ENCODE measurements at places on chromosomes 12 and 14. TPM values are rescaled to one million over a fixed set of nuclear protein-coding genes. Genes with fewer than 3 reads are reported as not detected.

The SPTLC2 gene
- 12.4 TPM for total RNA-seq

The CCDC175 gene
- total RNA-seq = not detected

The SIX1 gene
- 0.20 TPM for total RNA-seq

The ACOT6 gene
- not detected for total RNA-seq

The OTOGL gene
- total RNA-seq = 0.15 TPM

The TAS2R46 gene
- total RNA-seq = not detected

The RNASE7 gene
- not detected for total RNA-seq

The P2RX2 gene
- total RNA-seq = not detected

The HCAR2 gene
- not detected for total RNA-seq

The CLEC4D gene
- total RNA-seq = not detected

The GPR162 gene
- 1.0 TPM for total RNA-seq

The PXN gene
- 63.2 TPM for total RNA-seq

The INHBC gene
- not detected for total RNA-seq

The ENDOU gene
- not detected for total RNA-seq

The PTCSC3 gene
- total RNA-seq = not detected

The KRT83 gene
- not detected for total RNA-seq

The SLC10A1 gene
- not detected for total RNA-seq

The C3AR1 gene
- total RNA-seq = 0.25 TPM

The TUBA1C gene
- 150 TPM for total RNA-seq

The CLEC14A gene
- total RNA-seq = 60.1 TPM

The PLBD1 gene
- 5.9 TPM for total RNA-seq

The KITLG gene
- 11.4 TPM for total RNA-seq

The VTI1B gene
- total RNA-seq = 41.9 TPM

The PTPRQ gene
- 0.10 TPM for total RNA-seq

The ASB2 gene
- total RNA-seq = not detected

The MAX gene
- total RNA-seq = 44.8 TPM

The GPR135 gene
- 2.2 TPM for total RNA-seq

The ABCD2 gene
- not detected for total RNA-seq

The CRIP1 gene
- total RNA-seq = 0.64 TPM

The RILPL1 gene
- total RNA-seq = 14.2 TPM

The SIX6 gene
- total RNA-seq = not detected

The OTX2 gene
- not detected for total RNA-seq

The PPP4R3A gene
- 37.9 TPM for total RNA-seq

The HOXC12 gene
- total RNA-seq = not detected

The SIX4 gene
- 4.0 TPM for total RNA-seq

The OR6C2 gene
- not detected for total RNA-seq

The PPP1R1A gene
- 0.54 TPM for total RNA-seq

The RD3L gene
- not detected for total RNA-seq

The TAS2R9 gene
- total RNA-seq = not detected

The NINJ2 gene
- not detected for total RNA-seq

The SERPINA9 gene
- total RNA-seq = not detected

The HIF1A gene
- 403 TPM for total RNA-seq

The ZC3H14 gene
- total RNA-seq = 46.7 TPM

The REP15 gene
- total RNA-seq = 1.2 TPM

The GLIPR1L1 gene
- not detected for total RNA-seq

The DHRS1 gene
- 26.9 TPM for total RNA-seq

The CTSG gene
- total RNA-seq = not detected

The HOXC4 gene
- not detected for total RNA-seq

The DEPDC4 gene
- not detected for total RNA-seq

The EGLN3 gene
- 6.4 TPM for total RNA-seq

The DNAAF2 gene
- total RNA-seq = 10.8 TPM

The HSP90AA1 gene
- total RNA-seq = 369 TPM

The CYP27B1 gene
- total RNA-seq = 1.3 TPM

The RPS6KL1 gene
- total RNA-seq = 4.4 TPM

The LRTM2 gene
- total RNA-seq = not detected

Measured in cardiac ventricle fibroblast (primary cell).